Stimulated activated CD8-positive, alpha-beta memory T cell treated with anti-CD3 and anti-CD28 coated beads, Interleukin-7, amount 100 ng/mL, for 1 hour (primary cell): ENCODE measurements at places on chromosomes 11 and 22.

- no peak for DNase-seq
These were observed 482.0 kb downstream of the KCNA4 start for GRCh38 chr11:29534836-29535235.

GRCh38 chr11:75793966-75794365 is 21.0 kb upstream of the UVRAG start:
- DNase-seq, result no peak

GRCh38 chr11:57368106-57368844 is 12.7 kb downstream of the PRG3 start:
- DNase-seq, result no peak

GRCh38 chr22:19679522-19680101 is 34.7 kb upstream of the SEPTIN5 start:
- DNase-seq, result no peak

GRCh38 chr22:46309526-46310085 is 12.9 kb downstream of the GTSE1 start:
- no peak for DNase-seq

DNA sequence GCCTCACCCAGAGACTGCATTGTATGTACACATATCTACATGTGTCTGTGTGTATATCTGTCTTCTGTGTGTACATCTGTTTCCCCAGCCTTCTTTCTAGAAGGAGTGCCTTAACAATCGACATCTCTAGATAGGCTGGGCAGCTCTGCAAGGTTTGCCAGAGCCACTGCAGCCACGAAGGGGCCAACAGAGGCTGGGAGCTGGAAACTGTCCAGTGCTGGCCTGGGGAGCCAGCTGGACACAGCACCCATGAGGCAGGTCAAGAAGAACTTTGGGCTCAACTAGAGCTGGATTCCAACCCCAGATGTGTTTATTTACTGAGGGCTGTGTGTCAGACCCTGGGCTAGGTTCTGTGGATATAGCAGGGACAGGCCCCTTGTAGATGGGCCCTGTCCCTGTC is 3.3 kb downstream of the SGSM1 start:
- DNase-seq, result no peak

DNA sequence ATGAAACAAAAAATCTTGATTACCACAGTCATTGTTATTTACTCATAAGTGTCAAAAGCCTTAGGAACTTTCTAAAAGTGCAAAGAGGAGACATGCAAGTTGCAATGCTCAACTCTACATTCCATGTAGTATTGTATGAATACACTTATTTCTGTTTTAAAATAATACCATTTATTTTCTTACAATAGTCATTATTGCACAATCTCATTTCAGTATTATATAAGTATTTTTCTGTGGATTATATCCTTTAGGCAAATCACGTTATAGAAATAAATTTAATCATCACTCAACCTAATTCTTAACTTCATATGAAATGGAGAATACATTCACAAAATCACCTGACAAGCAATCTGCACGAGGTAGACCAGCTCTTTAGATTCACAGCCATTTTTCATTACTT is 98.8 kb downstream of the ARHGAP32 start:
- no peak for DNase-seq

DNA sequence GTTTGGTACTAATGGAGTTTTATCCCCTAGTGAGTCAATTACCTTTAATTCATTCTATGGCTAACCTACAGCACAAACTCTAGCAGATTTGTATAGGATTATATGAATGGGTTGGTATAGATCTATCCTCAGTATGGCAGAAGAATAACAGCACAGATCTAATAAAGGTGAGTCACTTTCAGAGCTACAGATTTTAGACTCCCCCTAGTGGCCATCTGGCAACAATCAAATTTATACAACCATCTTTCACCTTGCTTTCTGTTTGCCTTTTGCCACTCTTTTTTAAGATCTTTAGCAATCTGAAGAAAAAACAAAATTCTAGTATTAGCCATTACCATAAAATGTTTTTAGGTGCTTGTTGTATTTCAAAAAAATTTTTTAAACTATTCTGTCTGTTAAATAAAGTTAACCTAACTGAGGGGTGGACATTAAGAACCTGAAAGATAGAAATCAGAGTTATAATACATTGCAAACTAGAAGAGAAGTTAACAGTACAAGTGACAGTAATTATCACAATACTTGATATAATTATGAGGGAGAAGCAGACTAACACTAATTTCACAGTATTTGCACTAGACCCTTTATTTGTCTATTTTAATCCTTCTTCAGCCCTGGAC is 25.8 kb downstream of the DDIAS start:
- DNase-seq, result no peak

DNA sequence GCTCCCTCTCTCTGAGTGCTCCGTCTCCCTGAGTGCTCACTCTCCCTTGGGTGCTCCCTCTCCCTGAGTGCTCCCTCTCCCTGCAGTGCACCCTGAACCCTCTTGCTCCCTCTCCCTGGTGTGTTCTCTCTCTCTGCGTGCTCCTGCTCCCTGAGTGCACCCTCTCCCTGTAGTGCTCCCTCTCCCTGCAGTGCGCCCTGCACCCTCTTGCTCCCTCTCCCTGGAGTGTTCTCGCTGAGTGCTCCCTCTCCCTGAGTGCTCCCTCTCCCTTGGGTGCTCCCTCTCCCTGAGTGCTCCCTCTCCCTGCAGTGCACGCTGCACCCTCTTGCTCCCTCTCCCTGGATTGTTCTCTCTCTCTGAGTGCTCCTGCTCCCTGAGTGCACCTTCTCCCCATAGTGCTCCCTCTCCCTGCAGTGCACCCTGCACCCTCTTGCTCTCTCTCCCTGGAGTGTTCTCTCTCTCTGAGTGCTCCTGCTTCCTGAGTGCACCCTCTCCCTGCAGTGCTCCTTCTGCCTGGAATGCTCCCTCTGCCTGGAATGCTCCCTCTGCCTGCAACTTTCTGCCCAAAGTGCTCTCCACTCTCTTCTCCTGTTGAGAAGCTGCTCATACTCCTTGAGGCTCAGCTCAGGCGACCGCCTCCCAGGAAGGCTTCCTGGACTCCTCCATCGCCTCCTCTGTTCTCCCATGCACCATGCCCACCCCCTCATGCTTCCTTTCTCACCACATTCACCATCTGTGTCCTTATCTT is 48.4 kb upstream of the WNT7B start:
- DNase-seq, result no peak
